ENCODE measurements at places on chromosomes 5 and 9.
A peak's percentile ranks its signal among the peaks of the same experiment; 100 is the strongest.

DNA sequence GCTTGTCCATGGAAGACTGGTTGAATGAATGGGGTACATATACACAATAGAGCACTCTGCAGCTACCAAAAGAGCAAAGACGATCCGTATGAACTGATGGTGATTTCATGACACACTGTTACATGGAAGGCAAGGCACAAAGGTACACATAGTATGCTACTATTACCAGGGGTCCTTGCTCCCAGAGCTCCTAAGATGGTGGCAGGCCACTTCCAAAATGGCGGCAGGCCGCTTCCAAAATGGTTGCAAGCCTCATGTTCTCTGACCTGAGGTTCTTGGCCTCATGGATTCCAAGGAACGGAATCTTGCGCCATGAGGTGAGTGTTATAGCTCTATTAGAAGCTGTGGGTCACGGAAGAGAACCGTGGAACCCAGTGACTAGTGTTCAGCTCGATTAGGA, 147.5 kb downstream of the RFK start:
- no peak for DNase-seq

DNA sequence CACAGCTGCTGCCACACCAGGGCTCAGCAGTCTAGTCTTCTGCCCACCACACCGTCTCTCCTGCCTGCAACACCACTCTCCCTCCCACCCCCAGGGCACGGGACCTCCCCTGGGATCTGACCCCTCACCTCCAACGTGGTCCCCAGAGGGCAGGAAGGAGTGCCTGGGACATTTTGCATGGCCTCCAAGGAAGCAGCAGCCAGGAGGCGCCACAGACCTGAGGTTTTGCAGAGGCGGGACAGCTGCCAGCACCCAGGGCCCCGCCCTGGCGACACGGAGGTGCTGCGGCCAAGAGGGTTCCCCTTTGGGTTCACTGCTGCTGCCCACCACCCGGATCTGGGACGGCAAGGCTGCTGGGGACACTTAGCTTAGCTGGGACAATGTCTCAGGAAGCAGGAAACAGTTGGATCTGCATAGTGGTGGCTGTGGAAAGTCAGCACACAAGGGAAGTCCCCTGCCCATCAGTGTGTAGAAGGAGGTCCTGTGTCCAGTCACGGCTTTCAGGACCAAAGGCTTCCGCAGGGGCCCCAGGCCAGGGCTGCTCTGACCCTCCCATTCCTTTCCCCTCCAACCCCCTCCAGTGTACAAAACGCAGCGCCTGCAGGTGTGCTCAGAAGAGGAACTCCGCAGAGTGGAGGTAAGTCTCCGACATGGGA, 13.8 kb downstream of the PROP1 start:
- no peak for DNase-seq

DNA sequence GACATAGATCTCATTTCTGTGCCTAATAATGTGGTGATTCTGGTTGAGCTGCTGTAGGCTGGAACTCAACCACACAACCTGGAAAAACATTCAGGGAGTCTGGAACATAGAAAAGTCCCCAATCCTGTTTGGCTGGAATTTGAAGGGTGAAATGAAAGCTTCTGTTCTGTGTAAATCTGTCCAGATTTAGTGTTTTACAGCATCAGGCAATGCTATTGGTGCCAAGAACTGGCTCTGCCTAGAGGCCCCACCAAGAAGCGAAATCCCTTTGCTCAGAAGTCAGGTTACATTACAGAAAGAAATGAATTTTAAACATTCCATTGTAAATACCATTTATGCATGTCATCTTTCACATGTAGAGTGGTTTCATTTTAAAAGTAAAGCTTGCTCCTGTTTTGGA, 56.3 kb downstream of the TMEM174 start:
- DNase-seq, result peak; percentile 49

- no peak for DNase-seq
These were observed 16.1 kb downstream of the PCBD2 start for GRCh38 chr5:134920848-134921575.

- no peak for DNase-seq
These were observed 597.0 kb downstream of the CHSY3 start for GRCh38 chr5:130501151-130501865.

DNA sequence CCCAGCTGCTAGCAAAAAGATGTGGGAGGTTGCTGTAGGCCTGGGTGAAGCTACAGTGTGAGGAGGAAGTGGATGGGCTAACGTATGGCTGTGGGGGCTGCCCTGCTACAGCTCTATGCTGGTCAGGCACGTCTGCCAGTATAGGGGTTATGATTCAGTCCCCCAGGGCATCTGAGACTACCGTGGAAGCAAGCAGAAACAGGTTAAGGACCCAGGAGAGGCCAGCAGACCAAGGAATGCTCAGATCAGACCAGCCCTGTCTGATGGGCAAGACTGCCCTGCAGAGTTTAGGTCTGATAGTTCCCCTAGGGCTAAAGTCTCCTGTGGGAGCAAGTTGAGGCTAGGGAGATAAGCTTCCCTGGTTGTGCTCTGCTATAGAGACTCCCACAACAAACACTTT, 416.1 kb upstream of the CTNND2 start:
- no peak for DNase-seq

GRCh38 chr9:87685441-87685840, 40.5 kb upstream of the CTSL start:
- no peak for DNase-seq

DNA sequence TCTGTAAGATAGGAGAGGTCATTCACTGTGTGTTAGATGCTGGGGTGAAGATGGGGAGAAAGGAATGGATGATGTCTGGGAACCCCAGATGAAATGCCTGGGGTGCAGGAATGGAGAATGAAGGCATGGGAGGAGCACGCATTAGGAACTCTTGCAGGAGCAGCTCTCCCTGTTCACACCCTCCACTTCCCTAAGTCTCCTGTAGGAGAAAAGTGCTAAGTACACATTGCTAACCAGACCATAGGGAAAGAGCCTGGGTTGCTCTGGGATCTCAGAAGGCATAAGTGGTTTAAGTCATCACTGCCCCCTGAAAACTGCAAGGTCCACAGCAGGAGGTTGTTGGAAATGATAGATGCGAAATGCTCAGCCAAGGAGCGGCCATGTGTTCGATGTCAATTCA, 163.1 kb downstream of the SEC61B start:
- DNase-seq, result no peak

DNA sequence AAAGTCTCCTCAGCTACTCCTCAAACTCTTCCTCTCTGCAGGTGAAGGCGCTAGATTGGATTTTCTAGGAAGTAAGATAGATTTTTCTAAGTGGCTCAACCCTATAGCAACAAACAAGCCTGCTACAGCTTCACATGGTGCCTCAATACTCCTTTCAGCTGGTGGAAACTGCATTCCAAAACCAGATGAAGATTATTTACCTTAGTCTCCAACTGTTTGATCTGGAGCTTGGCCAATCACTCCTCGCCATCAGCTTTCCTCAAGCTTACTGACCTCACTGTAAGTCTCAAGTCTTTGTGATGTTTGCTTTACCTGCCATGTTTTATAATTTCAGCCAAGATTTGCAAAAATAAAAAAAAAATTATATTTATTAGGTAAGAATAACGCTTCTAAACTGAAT, 622.4 kb downstream of the CHSY3 start:
- no peak for DNase-seq

DNA sequence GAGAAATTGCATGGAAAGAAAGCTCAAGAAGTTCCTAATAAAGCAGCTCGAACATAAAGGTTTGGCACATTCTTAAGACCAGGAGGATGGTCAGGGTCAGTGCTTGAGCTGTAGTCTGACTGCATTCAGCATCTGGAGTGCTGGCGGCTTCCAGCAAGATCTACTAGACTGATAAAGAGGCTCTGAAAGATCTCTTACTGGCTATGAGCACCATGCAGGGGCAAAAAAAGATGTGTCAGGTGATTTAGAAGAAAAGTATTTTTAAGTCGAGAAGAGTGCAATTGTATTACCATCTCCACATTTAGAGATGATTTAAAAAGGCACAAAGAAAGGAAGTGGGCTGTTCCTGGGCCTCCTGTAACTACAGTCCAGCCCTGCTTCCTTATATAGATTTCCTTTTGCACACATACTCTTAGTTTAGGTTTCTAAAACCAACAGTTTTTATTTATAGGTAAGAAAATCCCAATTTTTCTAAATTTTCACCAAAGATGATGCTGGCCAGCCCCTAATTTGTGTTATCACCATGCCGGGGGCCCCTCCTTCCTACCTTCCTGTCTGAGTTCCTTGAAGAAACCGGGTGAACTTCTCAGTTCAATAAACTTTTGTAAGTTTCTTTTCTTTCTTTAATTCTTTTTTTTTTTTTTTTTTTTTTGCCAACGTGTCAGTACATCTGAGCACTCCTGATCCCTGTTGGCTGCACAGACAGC, 65.9 kb upstream of the PLPP1 start:
- DNase-seq, result no peak

- no peak for DNase-seq
These were observed 8.1 kb upstream of the NUP214 start for GRCh38 chr9:131117121-131117761.

GRCh38 chr9:93678199-93679019, 102.0 kb downstream of the PHF2 start:
- no peak for DNase-seq

DNA sequence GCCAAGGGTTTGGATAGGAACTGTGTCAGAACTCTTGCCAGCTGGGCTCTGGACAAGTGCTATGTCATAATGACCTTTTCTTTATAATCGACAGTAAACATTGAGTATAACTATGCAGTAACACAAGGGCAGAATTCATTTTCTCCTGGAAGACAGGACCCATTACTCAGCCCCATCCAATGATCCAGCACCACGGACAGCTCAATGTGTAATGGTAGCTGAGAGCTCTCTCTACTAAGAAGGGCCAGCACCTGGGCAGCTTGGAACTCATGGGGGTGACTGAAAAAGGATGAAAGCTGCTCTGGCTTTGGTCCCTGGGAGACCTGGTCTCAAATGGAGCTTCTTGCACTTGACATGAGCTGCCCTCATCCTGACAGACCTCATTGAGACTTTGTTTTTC, 347.8 kb downstream of the TRIM32 start:
- peak; percentile 45 for DNase-seq

DNA sequence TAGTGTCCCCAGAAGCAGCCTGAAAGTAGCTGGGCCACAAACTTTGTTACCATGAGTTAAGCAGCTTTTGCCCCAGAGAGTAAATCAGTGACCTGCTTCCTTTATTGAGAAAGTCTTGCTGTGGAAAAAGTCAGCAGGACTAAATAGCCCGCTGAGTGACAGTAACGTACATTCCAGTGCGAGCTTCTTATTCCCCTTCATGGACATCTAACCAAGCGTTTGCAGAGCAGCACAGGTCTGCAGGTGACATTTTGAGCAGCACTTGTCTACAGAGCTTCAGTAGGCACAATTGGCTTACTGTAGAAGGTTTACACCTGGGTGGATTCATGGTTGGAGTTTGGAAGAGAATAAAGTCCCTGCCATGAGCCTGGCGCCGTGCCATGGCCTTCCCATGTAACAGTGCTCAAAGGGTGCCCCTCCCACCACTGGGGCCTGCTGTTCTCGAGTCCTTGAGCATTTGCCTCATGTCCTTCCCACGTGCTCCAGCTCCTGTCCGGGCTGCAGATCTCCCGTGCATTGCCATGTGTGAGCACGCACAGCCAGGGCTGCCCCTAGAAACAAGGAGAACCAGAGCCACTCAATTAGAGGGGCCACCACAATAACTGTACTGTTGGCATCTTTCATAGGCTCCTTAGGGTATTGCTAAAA, 41.3 kb upstream of the GRHPR start:
- no peak for DNase-seq

- no peak for DNase-seq
These were observed 72.3 kb downstream of the ZNF366 start for GRCh38 chr5:72434781-72435437.

DNA sequence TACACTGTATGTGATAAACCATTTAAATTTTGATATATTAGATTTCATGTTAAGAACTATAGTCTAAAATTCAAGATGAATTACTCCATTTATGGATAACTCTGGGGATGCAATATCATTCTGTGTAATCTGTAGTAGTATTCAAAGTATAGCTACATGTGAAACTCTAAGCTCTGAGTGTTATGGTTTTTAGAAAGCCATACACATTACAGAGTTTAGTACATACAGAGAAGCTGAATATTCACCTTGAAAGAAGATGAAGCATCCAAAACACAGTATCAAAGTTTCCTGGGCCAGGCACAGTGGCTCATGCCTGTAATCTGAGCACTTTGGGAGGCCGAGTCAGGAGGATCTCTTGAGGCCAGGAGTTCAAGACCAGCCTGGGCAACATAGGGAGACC, 25.0 kb downstream of the ABHD17B start:
- DNase-seq, result no peak

DNA sequence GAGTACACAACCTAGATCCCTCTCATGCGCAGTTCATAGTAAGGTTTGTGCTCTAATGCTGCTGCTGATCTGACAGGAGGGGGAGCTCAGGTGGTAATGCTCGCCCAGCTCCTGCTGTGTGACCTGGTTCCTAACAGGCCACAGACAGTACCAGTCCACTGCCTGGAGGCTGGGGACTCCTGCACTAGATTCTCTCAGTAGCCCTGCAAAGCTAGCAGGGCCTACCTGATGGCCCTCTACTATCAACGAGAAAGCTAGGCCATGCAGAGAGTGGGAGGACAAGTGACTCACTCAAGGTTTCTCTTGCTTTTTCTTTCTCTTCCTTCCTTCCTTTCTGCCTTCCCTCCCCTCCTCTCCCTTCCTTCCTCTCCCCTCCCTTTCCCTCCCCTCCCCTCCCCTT, 55.1 kb upstream of the TEX48 start:
- no peak for DNase-seq

DNA sequence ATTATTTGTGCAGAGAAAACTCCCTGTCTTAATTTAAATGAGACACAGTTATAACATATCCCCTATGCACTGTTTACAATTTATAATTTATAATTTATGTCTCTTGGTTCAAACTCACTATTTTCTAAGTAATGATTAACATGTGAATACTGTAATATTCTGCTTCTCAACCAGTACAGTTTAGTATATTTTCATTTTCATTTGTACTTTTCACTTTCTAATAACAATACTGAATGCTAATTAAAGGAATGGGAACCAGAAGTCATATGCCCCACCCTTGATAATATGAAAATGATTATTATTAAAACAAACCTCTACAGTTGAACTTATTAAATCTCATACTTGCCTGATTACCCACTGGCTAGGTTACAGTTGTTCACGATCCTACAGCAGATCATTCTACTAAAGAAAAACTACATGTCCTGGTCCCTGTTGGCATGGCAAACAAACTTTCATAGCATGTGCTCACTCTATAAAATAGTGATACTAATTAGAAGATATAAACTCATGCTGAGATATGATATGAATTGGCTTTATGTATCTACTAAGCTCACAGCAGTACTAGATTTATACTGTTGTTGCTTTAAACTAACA, 66.4 kb downstream of the POU5F2 start:
- DNase-seq, result no peak

DNA sequence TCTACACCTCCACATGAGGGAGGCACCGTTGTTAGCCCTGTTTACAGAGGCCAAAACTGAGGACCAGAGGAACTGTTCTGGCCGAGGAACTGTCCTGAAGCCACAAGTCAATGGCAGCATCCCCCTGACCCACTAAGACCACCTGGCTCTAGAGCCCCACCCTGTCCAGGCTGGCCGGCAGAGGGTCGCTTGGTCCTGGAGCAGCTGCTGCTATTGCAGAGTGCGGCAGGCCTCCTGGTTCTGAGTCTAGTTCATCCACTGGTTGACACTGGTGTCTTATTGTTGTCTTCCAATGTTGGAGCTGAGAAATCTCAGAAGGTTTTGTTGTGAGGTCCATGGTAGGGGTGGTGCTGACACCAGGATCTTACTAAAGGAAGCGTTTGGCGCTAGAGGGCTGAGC, 26.6 kb upstream of the ANGPTL2 start:
- DNase-seq, result no peak

Data from mammary epithelial cell (primary cell).